Cardiac muscle cell (in vitro differentiated cells and primary cell): ENCODE measurements at places on chromosomes 13 and 19. TPM values are rescaled to one million over a fixed set of nuclear protein-coding genes. Genes with fewer than 3 reads are reported as not detected.

Gene CYP4F8
- polyA plus RNA-seq = not detected in 2 replicates

Gene PHLDB3
- polyA plus RNA-seq = 11.2 and 20.0 TPM in 2 replicates

Gene S1PR4
- 0.11 TPM in 1 of 2 replicates, not detected in the other for polyA plus RNA-seq

Gene ZNF135
- 10.2 and 11.2 TPM in 2 replicates for polyA plus RNA-seq

Gene C1QTNF9B
- polyA plus RNA-seq = 0.72 and 0.97 TPM in 2 replicates

Gene ZNF724
- 1.7 and 3.0 TPM in 2 replicates for polyA plus RNA-seq

Gene CCDC122
- polyA plus RNA-seq = 6.1 and 8.0 TPM in 2 replicates

Gene LRRC4B
- polyA plus RNA-seq = 5.8 and 6.2 TPM in 2 replicates

Gene DPF1
- 4.9 and 6.5 TPM in 2 replicates for polyA plus RNA-seq

Gene COX6B1
- polyA plus RNA-seq = 1,159 and 1,609 TPM in 2 replicates

Gene OBI1
- polyA plus RNA-seq = 17.0 and 19.3 TPM in 2 replicates

Gene NUP58
- polyA plus RNA-seq = 28.1 and 36.5 TPM in 2 replicates

Gene VSTM2B
- polyA plus RNA-seq = not detected in 2 replicates

Gene CYTH2
- polyA plus RNA-seq = 103 and 138 TPM in 2 replicates

Gene FCHO1
- polyA plus RNA-seq = 2.5 and 4.3 TPM in 2 replicates

Gene ICAM5
- 21.0 and 31.9 TPM in 2 replicates for polyA plus RNA-seq

Gene CD177
- not detected in 2 replicates for polyA plus RNA-seq

Gene SLITRK6
- 0.07 TPM in 1 of 2 replicates, not detected in the other for polyA plus RNA-seq

Gene PLIN5
- polyA plus RNA-seq = 8.7 and 10.8 TPM in 2 replicates

Gene SIGLEC5
- not detected in 2 replicates for polyA plus RNA-seq

Gene MEF2B
- 1.2 and 1.7 TPM in 2 replicates for polyA plus RNA-seq

Gene LILRB2
- polyA plus RNA-seq = not detected in 2 replicates

Gene ZNF221
- 0.54 and 3.7 TPM in 2 replicates for polyA plus RNA-seq

Gene SIGLEC10
- 0.22 and 0.55 TPM in 2 replicates for polyA plus RNA-seq

Gene PABPC3
- polyA plus RNA-seq = 0.06 TPM in 1 of 2 replicates, not detected in the other

Gene NECTIN2
- 155 and 156 TPM in 2 replicates for polyA plus RNA-seq

Gene KHSRP
- polyA plus RNA-seq = 262 and 350 TPM in 2 replicates

Gene SLC25A41
- 0.96 and 1.7 TPM in 2 replicates for polyA plus RNA-seq

Gene UGGT2
- 23.3 and 27.9 TPM in 2 replicates for polyA plus RNA-seq

Gene PDE4C
- polyA plus RNA-seq = 1.1 TPM in 2 replicates

Gene NEK5
- 0.34 and 0.71 TPM in 2 replicates for polyA plus RNA-seq

Gene SIGLEC12
- not detected in 2 replicates for polyA plus RNA-seq

Gene KRTDAP
- polyA plus RNA-seq = 1.4 and 2.2 TPM in 2 replicates

Gene KMT2B
- polyA plus RNA-seq = 8.9 and 11.9 TPM in 2 replicates

Gene SLC25A42
- polyA plus RNA-seq = 28.7 and 31.3 TPM in 2 replicates

Gene FBL
- 104 and 124 TPM in 2 replicates for polyA plus RNA-seq
